ENCODE measurements at places on chromosomes 2 and 18.

DNA sequence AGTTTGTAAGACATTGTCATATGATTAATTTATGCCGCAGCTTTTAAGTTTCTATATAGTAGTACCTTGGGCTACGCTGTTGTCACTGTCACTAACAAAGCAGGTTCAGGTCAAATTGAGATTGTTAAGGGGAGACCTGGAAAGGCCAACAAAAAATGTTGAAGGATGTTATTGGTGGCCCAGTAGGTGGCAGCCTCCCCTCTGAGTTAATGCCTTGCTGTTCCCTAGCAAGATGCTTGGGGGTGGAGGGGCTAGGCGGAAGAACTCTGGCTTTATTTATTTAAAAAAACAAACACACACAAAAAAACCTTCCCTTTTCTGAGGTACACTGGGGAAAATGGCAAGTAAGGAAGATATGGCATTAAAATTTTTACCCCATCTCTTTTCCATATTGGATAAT lies 128.3 kb upstream of the ATP5MC3 start:
- no peak for DNase-seq

DNA sequence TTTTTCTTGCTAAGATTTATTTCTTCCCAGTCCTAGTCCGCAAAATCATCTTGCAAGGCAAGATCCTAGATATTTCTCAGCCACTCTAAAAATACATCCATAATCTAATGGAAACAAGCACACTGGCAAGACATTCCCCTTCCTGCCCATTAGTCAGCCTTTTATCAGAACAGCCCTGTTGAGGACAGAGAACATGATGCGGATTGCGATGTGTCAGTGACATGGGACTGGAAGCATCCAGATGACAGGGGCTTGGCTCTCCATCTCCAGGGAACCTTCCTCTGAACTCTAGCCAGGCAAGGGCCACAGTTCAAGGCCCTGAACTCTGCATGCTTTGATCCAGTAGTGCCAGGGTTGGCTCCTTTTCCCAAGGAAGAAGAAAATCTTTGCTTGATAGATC lies 70.0 kb downstream of the VSNL1 start:
- no peak for DNase-seq

DNA sequence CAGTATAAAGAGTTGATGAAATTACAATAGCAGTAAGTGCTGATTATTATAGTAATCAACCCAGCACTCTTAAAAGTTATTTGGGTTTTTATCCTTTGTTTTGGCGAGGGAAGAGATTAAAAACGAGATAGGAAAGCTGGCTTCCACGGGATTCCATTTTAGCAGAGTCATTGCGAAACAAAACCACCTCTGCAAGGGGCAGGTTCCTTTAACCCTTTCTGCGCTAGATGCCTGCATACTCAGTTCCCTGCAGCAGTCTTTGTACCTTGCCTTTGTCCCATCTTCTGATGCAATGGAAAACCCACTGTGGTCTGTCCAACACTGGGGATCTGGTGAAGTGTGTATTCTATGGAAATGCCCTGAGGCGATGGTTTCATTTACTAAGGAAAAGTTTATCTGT lies 2.7 kb downstream of the YPEL5 start:
- peak; percentile 4 for DNase-seq

- DNase-seq, result no peak
Observed at GRCh38 chr2:184938221-184938985, 340.1 kb downstream of the ZNF804A start.

DNA sequence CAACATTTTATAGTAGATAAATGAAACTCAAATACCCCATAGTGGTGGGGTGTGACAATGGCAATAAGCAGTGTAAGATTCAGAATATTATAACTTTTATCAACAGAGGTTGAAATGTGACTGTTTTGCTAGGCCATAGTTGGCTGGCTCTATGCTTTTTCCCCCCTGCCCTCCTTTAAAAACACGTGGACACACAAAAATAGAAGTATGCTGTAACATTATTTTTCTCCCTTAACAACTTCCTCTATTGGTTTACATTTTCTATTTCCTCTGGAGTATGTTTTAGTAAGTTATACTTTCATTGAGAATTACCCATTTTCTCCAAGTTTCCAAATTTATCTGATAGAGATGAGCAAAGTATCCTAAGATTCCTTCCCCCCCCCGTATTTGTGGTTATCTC lies 31.1 kb downstream of the NDUFAF7 start:
- no peak for DNase-seq

- no peak for DNase-seq
Observed at GRCh38 chr2:197324801-197325200, 14.2 kb upstream of the ANKRD44 start.

DNA sequence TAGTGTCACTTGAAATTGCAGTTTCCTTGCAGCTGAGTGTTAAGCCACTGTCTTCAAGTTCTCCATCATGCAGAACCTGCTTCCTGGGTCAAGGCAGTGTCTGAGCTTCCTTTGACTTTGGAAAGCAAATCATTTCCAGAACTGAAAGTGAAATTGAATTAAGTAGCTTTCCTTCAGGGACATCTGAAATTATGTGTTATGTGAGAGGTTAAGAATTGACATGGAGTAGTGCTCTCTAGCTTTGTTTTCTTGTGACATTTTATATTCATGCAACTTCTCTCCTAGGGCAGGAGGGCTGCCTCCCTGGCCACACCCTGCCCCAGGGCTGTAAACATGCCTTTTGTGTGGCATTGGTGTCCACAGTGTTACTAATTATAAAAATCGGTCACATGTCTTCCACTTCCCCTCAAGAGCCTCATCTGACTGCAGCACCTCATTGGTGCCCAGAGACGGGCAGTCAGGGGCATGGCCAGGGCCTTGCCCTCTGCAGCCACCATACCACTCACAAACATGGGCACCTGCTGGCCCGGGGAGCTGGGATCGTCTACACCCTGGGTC lies 14.4 kb downstream of the RAB12 start:
- no peak for DNase-seq

GRCh38 chr18:69383186-69383585 lies 17.5 kb upstream of the DOK6 start:
- no peak for DNase-seq

DNA sequence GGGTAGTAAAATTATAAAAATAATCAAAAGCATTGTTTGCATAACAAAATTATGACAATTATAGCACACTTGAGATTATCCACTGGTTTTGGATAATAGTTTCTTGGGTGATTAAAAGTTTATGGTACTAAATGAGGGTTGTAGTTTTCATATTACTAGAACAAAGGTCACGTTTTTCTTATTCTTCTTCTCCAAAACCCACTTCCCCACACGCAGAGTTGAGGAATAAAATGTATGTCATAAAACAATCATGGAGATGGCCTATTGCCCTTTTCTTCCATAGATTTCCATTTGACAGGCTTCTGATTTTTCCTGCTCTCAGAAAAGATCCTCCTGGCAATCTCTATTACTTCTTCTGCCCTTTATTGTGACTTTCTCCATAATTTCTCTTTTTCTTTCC lies 863.9 kb downstream of the ERBB4 start:
- DNase-seq, result no peak

GRCh38 chr2:217707131-217707611 lies 295.6 kb downstream of the TNS1 start:
- DNase-seq, result no peak

DNA sequence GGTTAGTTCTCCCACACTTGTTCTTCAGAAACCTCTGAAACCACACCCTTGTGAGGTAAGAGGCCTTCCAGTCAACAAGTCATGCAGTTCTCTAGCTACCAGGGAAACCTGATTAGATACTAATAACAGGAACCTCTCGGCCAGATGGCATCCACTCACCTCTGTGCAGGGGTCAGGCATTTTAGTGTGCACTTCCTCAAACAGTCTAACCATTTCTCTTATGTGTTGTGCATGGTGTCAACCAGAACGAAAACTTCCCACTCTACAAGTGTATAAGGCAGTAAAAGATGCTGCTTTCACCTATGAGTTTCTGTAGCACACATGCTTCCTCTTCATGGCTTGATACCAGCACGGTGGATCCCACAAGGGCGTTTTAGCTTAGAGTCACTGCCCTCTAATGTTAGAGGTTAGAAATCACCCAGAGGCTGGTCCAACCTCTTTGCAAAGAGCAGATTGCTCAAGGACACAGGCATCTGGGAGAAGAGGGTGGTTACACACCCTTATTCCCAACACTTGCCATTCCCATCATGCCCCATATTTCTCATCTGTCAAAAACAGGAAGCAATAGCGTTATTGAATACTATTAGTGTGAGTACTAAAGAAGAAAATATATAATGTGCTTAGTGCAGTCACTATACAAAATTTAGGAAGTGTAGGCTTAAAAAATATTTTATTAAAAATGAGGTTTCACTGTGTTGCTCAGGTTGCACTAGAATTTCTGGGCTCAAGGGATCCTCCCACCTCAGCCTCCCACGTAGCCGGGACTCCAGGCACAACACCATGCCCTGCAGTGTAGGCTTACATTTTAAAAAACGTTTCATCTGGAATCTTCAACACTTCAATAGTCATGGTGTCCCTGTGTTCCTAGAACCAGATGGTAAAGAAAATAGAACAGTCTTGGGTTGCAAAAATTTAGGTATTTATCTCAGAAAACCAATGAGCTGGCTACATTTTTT lies 34.5 kb upstream of the RAB31 start:
- peak; percentile 4 for DNase-seq

DNA sequence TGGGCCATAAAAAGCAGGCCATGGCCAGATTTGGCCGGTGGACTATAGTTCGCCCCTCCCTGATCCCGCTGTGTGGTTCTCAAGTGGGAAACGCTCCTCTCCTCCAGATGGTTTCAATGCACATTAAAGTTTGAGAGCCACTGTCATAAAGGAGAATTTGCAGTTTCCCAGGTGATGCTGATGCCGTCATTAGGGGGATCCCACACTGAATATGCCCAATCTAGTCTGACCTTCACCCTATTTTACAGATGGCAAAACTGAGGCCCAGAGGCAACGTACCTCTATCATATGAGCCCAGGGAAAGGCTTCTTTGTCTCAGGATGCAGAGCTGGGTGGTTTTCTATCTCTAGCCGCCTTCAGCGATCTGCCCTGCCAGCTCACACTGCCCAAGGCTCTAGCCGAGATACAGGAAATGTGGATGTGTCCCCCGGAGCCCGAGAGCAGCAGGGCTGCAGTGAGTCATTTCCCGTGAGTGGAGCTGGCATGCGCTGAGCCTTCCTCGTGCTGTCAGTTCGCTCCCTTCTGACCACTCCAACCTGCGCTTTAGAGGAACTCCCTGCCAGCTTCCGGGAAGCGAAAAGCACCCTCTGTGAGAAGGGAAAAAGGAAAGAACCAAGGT lies 116.2 kb downstream of the SMAD7 start:
- DNase-seq, result peak; percentile 65

DNA sequence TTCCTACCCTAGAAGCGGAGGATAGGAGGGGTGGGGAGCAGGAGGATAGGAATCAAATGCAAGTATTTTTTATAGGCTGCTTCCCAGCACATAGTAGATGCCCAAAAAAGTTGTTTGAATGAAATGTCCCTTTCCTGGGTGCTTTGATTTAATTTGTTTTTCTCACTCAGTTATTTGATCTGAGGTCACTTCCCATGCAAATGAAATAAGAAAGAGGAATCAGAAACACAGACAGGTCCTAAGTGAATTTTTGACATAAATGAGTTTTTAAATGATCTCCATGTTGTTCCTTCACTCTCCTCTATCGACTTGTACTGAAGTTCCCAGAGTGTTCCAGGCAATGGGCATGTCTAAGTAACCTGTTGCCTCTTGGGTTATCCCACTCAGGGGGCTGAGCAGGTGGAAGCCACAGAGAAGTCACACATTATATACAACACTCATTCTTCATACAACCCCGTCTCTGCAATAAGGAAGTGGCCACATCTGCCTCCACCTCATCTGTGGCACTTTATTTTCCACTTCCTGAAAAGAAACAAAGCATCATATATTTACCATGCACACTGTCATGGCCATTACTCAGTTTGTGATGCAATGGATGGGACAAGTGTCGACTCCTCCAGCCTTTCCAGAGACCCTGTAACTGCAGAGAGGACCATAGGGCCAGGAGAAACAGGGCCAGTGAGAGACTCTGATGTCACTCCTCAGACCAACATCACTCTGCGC lies 81.9 kb upstream of the ZNF397 start:
- no peak for DNase-seq

DNA sequence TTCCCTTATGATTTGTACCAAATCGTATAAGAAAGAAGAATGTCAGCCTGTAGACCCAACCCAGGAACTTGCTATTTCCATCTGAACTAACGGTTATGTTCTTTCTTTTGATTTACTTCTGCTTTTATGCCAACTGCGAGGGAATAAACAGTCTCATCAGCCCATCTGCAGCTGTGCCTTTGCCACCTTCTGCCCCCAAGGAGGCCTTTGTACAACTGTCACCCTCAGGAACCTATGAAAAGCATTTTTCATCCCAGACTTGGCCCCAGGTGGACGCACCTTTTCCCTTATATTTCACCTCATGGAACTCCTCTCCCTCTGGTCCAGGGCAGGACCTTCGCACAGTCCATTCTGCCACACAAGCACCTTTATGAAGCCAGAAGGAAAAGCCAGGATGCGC lies 109.8 kb downstream of the AOX1 start:
- no peak for DNase-seq

- no peak for DNase-seq
Observed at GRCh38 chr2:53559302-53559966, 208.2 kb upstream of the CHAC2 start.

DNA sequence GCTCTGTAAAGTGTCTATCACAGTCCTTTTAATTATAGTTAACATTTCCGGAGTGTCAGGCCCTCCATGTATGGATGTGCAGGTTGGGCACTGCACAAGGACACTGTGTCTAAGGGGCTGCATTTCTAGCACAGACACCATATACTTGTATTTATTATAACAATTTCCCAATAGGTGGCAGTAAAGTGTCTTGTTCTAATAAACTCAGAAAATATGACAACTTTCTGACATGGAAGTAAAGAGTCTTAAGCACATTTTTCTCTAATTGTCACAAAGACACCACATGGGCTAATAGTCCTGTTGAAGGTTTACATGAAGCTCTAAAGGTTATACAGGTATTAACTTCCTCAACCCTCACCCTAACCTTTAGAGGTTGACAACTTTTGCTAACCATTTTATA lies 156.6 kb downstream of the DYSF start:
- DNase-seq, result no peak

DNA sequence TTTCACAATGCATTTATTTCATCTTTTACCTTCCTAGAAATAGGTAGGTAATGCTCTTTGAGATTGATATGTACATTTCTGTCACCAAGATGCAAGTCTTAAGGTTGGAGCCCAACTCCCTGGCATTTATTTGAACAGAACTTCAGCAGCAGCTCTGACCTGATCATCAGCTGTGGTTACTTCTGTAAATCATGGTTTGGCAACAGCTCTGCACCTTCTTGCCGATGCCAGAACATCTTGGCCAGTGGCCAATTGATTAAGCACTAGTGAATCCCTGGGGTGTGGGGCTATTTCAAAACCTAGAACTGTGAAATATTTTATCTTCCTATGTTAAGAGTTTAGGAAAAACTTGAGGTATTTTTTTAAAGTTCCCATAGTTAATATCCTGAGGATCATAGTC lies 124.8 kb upstream of the NYAP2 start:
- no peak for DNase-seq

DNA sequence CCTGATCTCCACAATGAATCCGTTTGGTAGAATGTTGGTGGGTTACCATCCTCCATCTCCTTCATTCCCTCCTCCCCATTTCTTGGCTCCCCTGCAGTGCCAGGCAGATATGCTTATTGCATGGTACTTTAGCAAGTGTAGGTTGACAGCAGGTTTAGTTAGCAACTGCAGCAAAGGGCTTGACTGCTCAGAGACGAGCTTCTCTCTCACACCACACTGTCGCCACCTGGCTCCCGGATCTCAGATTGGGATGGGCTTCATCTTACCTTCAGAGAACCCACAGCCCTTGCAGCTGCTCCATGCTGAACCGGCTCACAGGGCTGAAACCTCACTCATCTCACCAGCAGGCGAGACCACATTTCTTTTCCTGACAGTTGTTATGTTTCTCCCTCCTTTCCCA lies 88.8 kb downstream of the VWA3B start:
- DNase-seq, result no peak

- DNase-seq, result no peak
Observed at GRCh38 chr18:29811519-29811918, 1231.0 kb downstream of the DSC3 start.

All from activated T-cell treated with anti-CD3 and anti-CD28 coated beads for 24 hours (primary cell).